Frontal cortex (tissue), 4 donors: ENCODE measurements at places on chromosomes 5 and 9.

GRCh38 chr9:77606526-77606925 is 41.6 kb downstream of the GNA14 start:
- DNase-seq = no peak

DNA sequence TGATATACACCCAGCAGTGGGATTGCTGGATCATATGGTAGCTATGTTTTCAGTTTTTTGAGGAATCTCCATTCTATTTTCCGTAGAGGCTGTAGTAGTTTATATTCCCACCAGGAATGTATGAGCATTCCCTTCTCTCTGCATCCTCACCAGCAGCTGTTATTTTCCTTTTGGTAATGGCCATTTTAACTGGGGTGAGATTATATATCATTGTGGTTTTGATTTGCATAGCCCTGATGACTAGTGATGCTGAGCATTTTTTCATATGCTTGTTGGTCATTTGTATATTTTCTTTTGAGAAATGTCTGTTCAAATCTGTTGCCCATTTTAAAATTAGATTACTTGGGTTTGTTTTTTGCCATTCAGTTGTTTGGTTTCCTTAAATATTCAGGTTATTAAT is 11.2 kb upstream of the PPIC start:
- DNase-seq = no peak

GRCh38 chr5:72122602-72123001 is 15.3 kb downstream of the MAP1B start:
- no peak for DNase-seq

DNA sequence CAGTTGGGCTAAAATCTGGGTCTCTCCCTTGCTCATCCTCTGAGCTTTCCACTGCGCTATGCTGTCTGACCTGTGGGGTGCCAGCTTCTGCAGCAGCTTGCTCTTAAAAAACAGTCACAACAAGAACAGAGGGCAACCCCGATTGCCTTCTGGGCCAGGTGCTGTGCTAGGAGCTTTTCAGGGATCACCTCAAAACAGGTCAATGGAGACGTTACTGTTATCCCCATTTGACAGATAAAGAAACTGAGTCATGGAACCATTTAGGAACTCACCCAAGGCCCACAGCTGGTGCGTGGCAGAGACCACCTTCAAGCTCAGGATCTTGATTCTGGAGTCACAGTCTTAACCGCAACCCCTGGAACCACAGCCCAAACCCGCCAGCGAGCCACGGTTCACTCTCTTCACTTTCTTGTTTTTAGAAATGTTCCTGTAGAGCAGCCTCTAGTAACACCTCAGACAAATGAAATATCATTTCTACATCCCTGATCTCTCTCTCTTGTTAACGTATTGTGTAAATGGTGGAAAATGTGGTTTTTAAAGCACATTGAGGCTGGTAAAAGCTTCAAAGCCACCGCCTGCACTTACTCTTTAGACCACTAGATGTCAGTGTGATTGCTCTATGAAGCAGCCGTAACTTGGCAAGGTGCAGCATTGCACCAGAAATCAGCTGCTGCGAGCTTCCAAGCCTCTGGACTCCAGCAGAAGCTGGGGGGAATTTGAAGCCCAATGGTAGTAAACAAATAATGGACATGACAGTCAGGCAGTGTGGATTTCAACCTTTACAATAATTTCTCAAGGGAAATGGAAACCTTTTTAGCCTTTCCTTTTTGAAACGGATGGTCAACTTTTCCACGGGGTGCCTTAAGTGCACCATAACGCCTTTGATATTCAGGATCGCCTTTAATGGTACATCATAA is 1.7 kb downstream of the FYB1 start:
- peak; percentile 23 for DNase-seq

GRCh38 chr5:79392776-79393175 is 121.2 kb downstream of the HOMER1 start:
- no peak for DNase-seq

DNA sequence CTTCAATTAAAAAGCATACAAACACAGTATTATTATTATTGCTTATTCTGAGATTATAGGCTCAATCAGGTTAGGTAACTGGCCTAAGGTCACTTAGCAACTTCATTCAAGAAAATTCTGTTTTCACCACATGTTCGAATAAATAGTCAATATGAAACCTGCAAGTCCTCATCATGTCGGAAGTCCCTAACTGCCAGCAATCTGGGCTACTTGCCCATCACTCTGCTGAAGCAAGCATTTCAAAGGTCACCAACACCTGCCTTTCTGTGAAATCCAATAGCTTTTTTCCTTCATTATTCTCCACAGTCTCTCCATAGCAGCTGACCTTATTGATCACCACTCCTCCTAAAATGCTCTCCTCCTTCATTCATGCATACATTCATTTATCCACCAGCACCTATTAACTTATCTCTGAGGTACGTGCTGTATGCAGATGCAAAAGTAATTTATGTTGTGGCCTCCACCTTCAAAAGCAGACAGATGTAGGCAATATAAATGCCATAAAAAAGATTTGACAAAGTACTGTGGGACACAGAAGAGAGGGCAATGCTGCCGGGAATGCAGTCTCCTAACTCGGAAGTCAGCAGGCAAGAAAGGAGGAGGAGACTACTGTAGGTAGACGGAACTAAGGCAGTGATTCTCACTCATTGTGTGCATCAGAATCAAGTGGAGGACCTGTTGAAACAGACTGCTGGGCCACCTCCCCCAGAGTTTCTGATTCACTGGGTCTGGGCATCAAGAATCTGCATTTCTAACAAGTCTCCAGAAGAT is 310.9 kb downstream of the BNC2 start:
- DNase-seq = no peak

- DNase-seq = no peak
Observed at GRCh38 chr9:113619491-113620376, 156.2 kb downstream of the RGS3 start.

DNA sequence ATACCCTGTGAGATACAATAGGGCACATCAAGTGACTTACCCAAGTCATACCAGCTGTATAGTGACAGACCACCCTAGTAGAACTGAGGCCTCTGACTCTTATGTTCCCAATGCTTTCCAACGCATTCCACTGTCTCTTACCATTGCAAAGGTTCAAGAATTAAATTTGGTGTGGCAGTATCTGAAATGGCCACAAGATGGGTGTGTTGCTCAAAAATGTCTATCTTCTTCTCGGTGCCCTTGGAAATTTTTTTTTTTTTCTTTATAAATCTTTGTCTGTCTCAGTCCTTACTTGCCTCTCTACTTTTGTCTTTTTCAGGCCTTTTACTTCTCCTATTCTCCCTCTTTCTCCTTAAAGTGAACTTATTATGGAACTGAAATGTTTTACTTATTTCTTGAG is 48.4 kb downstream of the GPR21 start:
- DNase-seq = no peak
